ENCODE measurements at places on chromosomes 6 and 20.

DNA sequence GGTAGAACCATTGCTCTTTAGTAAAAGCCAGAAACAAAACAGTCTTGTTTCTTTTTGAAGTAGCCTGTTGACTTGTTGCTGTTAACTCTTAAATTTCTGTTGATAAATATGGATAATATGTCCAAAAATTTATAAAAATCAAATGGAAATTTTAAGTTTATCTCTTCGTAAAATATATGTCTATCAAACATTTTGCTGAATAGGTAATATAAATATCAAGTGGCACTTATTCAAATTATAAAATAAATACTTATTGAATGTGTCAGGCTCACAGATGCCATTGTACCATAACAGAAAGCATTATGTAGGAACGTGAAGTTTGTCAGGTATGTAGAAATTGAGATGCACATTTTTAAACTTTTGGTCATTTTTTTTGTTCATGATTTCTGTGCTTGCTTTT is 216.5 kb downstream of the ARID1B start:
- no peak for DNase-seq

DNA sequence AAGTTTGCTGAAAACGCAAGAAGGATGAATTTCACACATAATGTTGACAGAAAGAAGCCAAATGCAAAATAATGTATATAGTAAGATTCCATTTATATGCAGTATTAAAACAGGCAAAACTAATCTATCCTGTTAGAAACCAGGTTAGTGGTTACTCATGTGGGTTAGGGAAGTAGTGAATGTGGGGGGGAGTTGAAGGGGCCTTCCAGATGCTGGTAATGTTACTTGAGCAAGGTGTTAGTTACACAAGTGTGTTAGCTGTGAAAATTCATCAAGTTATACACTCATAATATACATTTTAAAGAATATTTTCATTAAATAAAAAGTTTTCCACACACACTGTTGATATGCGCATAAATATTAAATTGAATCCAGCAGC is 29.8 kb downstream of the USP45 start:
- no peak for DNase-seq

- no peak for DNase-seq
Observed at GRCh38 chr20:43583982-43584432, 6.7 kb upstream of the IFT52 start.

- no peak for DNase-seq
Observed at GRCh38 chr20:10861090-10861489, 187.3 kb upstream of the JAG1 start.

DNA sequence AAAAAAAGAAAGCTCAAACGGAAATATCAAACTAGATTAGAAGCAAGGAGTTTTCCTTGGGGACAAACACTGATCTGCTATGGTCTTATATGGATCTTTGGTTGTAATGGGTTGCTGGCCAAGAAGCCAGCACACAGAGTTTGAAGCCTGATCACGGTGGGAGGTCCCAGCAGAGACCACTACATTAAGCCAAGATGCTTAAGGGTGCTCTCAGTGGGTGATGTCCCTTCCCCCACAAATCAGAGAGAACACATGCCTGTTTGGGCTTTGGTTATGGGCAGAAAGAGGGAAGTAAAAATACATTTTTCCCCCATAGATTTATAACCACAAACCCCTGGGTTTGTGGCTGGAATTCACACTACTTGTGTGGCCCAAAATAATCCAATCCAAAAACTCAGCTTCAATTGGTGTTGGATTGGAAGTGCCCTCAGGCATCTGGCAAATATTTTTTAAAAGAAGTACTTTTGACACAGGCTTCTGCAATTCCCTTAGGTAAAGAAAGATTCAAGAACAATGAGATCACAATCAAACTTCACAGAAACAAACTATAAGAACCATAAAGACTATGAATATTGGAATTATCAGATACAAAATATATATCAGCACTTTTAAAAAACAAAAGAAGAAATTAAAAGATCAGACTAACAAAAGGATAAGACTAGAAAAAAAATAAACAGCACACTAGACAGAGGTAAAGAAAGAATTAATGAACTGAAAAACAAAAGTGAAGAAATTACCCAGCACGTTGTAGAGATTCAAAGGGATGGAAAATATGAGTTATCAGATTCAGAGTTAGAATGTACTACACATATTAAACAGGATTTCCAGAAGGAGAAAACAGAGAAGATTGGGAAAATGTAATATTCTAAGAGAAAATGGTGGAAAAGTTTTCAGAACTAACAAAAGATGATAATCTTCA is 44.7 kb downstream of the ESF1 start:
- no peak for DNase-seq

- DNase-seq = no peak
Observed at GRCh38 chr20:39829661-39830060, 859.4 kb downstream of the MAFB start.

Measured in Caco-2 (cell line).